ENCODE measurements at places on chromosomes 11 and 22. TPM values are rescaled to one million over a fixed set of nuclear protein-coding genes. Genes with fewer than 3 reads are reported as not detected.

GRCh38 chr22:45426387-45426786 lies 12.9 kb downstream of the RIBC2 start:
- DNase-seq: peak; percentile 24

DNA sequence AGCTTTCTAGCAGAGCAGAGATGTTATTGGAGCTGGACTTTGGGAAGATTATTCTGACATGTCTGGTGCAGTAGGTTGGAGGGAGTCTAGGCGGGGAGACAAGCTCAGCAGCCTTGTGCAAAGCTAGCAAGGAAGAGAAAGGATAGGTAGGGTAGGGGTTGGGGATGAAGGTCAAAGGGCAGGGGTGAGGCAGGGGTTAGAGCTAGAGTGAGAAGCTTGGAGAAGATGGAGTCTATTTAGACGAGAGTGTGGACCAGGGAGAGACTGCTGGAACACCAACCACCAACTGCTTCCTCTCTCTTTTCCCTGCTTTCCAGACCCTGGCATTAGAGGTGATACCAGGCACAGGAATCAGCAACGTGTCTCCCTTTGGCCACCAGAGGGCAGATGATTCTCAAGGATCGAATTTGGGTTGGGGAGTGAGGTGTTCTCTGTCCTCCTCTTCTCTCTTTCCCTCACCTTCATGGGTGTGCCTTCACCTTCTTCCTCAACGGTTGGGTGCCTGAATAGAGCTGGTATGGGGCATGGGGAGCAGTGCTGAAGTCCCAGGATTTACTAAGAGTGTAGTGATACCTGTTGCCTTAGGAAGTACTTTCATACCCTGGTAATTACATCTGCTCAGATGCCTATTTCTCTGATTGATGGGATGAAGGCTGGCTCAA lies 1.8 kb upstream of the MARK2 start:
- DNase-seq: peak; percentile 83

GRCh38 chr22:23970816-23971486 lies 3.3 kb downstream of the DDT start:
- no peak for DNase-seq

Gene PDXP
- 4.2 TPM for total RNA-seq

- no peak for DNase-seq
Observed at GRCh38 chr11:102813484-102813883, 15.5 kb upstream of the MMP1 start.

- DNase-seq: peak; percentile 50
Observed at GRCh38 chr11:111541254-111542061, 938 bp downstream of the LAYN start.

Gene MYO18B
- total RNA-seq: under 0.01 TPM

DNA sequence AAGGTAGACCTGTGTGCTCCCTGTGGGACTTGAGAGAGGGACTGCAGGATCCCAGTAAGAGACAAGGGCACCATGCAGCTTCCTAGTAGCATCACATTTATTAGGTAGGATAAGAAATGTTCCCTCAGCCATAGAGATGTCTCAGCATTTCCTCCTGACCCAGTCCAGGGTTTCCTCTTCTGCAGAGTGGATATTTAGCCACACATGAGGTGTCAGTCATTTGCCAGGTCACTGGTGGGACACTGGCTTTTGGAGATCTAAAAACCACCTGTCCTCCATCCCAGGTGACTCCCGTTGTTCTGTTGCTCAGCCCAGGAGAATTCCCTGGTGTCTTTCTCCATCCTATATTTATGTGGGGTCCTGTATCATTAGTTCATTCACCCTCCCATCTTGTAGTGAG lies 117.5 kb upstream of the NNMT start:
- no peak for DNase-seq

DNA sequence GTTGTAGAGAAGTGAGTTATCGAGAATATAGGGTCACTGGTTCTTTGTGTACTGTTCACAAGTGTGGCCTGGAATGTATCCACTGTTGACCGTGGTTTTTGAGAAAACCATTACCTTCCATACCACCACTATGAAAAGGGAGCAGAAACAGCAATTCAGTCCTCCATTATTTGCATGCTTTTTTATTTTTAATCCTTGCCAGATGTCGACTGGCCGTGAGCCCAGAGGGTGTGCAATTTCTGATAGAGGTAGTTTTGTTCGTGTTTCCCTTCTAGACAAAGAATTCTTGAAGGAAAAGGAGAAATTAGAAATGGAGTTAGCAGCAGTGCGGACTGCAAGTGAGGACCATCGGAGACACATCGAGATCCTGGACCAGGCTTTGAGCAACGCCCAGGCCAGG lies 81.7 kb downstream of the AMOTL1 start:
- no peak for DNase-seq

Gene POU2AF1
- total RNA-seq: 5.6 TPM

DNA sequence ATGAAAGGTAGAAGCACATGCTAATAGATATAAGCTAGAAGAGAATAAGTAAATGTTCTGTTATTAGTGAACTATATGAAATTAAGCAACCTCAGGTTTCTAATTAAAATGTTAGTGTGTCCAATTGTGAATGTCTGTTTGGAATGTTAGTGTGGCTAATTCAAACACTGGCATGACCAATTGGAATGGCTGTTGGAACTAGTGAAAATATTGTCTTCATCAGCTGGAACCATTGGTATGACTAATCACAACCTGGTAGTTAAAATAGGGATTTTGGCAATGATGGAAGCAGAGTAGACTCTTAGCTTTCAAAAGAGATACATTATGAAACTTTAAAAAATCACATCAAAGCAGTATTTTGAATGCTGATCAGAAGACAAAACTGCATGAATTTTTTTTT lies 66.8 kb downstream of the CYB5R2 start:
- no peak for DNase-seq

DNA sequence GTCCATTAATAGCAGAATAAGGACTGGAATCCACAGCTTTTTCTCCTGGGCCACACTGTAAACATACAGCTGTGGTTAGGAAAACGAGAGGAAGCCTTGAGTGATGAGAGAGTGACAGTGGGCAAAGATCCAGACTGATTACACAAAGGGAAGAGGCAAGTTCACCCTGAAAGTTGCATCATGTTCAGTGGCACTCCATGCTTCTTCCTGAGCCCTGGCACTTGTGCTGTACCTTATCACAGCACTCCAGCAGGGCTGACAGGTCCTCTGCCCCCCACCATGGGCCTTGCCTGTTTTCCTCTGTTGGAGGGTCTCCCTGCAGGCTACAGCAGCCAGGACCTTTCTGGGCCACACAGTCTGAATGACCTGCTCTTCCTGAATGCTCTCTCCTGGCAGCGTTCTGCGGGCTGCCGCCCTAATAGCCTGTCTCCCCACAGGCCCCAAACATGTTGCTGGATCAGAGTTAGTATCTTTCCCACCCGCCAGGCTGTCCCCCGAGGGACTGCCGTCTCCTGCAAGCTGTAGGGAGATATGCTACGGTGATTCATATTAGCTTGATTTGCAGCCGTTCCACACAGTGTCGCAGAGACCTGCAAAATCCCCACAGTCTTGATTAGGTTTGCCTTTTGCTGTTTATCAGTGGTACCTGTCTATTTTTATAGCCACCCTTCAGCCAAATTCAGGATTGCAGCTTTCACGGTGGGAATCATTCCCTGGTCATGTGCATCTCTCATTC lies 60.2 kb downstream of the NTM start:
- DNase-seq: no peak
